NCI-H146 (cell line): ENCODE measurements at places on chromosomes 4 and X.
A peak's percentile ranks its signal among the peaks of the same experiment; 100 is the strongest.

GRCh38 chrX:19122641-19123009, 357 bp upstream of the ADGRG2 start:
- DNase-seq, result no peak

- DNase-seq, result no peak
Observed at GRCh38 chrX:79266702-79267101, 100.4 kb downstream of the ITM2A start.

GRCh38 chrX:79462458-79462857, 95.3 kb upstream of the ITM2A start:
- DNase-seq, result no peak

GRCh38 chrX:21973321-21974010, 33.0 kb downstream of the SMS start:
- no peak for DNase-seq

DNA sequence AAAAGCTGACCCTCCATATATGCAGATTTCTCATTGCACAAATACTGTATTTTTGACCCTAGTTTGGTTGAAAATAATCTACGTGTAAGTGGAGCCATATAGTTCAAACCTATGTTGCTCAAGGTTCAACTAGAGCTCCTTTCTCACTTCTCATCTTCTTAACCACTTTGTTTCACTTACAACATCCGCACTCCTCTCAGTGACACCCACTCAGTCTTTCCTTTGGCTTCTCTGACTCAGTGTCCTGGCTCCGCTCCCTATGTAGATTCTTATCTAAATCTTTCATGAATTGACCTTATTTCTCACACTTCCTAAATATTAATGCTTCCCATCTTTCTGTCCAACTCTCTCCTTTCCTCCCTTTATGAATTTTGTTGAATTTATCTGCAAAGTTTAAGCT, 32.9 kb upstream of the DKK2 start:
- DNase-seq, result no peak

DNA sequence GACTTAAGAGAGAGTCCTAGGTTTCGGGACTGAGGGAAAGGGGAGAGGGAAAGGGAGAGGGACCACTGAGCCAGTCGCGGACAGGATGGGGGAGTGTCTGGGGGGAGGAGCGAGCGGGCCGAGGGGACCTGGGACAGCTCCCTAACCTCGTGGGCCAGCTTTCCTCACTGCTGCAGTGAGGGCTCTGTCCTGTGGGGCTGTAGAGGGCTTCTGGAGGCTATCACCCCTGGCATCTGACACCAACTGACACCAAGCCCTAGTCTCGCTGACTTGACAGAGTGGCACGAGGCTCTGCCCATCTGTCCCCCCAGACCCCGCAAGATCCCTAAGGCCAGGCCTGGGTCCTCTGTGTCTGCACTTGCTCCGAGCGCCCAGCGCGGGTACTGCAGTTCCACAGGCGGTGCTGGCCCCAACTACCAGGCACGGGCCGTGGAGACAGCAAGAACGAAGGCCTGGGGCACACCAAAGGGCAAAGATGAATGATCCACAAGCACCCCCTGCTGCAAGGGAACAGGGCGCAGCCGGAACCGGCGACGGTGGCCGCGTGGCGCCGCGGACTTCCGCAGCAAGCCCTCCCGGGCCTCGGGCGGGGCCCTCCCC, 465 bp downstream of the HAUS7 start:
- DNase-seq, result peak; percentile 50

GRCh38 chrX:68175562-68175961, 257.7 kb downstream of the OPHN1 start:
- no peak for DNase-seq

- DNase-seq, result no peak
Observed at GRCh38 chr4:92421920-92422319, 118.2 kb downstream of the GRID2 start.

GRCh38 chr4:189035654-189036053, 896.4 kb downstream of the TRIML1 start:
- DNase-seq, result no peak

- DNase-seq, result peak; percentile 61
Observed at GRCh38 chr4:1721666-1722550, 587 bp downstream of the TACC3 start.

GRCh38 chr4:60187428-60187827, 1012.7 kb upstream of the ADGRL3 start:
- no peak for DNase-seq

- no peak for DNase-seq
Observed at GRCh38 chrX:149267878-149268813, 237.0 kb downstream of the IDS start.

- no peak for DNase-seq
Observed at GRCh38 chr4:123096038-123096437, 173.6 kb upstream of the NUDT6 start.

GRCh38 chr4:122099896-122100295, 52.2 kb upstream of the BLTP1 start:
- DNase-seq, result no peak

DNA sequence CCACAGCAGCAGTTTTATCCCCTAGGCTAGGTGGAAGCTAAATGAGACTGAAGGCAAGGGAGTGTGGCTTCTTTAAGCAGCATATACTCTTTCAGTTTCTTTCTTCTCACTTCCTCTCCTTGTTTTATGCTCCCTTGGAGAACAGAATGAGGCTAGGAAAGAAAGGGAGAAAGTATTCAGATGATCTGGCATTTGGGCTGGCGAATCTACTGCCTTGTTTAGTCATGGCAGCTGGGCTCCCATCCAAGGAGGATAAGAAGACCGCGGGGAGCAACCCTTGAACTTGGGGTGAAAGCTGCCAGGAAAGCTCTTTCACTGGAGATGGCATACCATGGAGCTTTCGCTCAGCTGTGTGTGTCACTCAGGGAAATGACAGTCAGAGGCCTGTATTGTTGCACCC, 72.1 kb downstream of the ARHGEF38 start:
- DNase-seq, result no peak

- no peak for DNase-seq
Observed at GRCh38 chrX:11130136-11130535, 19.0 kb downstream of the HCCS start.

DNA sequence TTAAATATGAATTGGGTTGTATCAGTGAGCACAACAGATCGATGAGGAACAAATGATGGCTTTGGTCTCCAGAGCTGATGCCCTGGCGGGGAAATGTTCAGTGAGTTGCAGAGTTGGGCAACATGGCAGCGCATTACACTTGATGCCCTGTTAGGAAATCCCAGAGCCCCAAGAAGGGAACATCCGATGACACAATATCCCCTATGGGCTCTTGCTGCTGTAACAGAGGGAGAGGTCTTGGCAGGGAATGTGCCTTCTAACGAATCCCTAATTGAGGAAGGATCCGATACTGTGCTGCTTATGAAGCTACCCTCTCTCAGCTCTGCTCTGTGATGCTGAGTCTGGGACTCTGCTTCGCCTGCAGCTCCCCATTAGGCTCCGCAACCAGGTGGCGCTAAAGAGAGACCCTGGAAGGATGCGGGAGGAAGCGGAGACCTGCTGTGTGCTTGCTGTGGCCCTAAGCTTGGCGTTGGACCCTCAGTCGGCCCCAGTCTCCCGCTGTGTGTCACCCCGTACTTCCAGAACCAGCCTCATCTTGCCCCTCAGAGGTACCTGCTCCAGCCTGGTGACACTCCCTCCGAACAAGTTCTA, 38.9 kb downstream of the PDHA1 start:
- DNase-seq, result peak; percentile 46

GRCh38 chrX:49106930-49107329, 16.6 kb downstream of the GPKOW start:
- DNase-seq, result no peak

DNA sequence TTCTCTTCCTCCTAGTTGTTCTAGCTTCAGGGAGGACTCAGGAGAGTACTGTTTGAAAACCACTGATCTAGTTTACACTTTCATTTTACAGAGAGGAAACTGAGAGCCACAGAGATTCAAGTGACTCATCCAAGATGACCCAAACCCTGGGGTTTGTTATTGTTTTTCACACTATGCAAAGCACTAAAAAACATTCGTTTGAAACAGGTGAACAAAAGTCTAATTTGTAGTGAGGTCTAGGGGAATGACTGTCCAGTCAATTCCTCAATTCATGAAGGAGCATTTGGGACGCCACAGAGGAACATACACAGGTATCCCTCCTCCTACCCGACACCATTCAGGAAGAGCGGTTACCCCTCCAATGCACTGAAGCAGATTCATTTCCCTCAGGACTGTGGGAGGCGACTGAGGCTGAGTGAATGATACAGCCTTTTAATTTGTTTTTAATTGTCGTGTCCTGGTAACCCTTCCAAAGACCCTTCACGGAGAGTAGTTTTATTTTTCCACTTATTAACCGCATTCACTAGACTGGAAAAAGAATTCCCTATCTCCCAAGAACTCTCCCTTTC, 30.3 kb downstream of the TLR10 start:
- no peak for DNase-seq

GRCh38 chr4:187612301-187612700, 383.3 kb upstream of the ZFP42 start:
- no peak for DNase-seq

GRCh38 chr4:721261-722168, 15.9 kb downstream of the PCGF3 start:
- no peak for DNase-seq

- DNase-seq, result no peak
Observed at GRCh38 chr4:24704149-24704548, 91.2 kb upstream of the SOD3 start.

DNA sequence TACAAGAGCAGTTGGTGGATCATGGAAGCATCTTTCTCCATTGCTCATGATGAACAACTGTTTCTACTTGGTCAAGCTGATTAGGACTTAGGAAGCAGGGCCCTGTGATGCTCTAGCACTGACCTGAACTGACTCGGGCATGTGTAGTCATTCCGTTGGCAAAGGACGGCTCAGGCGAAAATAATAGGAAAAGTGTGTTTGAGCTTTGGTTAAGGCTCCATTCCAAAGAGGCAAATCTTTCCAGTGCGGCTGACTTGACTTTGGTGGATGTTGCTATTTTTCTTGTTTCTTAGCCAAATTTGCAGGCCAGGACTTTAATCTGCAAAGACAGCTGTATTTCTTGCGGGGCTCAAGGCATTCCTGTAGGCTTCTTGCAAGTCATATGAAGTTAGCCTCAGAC, 39.5 kb downstream of the ZNF518B start:
- DNase-seq, result no peak

GRCh38 chr4:97411356-97411755, 731.9 kb downstream of the STPG2 start:
- no peak for DNase-seq

DNA sequence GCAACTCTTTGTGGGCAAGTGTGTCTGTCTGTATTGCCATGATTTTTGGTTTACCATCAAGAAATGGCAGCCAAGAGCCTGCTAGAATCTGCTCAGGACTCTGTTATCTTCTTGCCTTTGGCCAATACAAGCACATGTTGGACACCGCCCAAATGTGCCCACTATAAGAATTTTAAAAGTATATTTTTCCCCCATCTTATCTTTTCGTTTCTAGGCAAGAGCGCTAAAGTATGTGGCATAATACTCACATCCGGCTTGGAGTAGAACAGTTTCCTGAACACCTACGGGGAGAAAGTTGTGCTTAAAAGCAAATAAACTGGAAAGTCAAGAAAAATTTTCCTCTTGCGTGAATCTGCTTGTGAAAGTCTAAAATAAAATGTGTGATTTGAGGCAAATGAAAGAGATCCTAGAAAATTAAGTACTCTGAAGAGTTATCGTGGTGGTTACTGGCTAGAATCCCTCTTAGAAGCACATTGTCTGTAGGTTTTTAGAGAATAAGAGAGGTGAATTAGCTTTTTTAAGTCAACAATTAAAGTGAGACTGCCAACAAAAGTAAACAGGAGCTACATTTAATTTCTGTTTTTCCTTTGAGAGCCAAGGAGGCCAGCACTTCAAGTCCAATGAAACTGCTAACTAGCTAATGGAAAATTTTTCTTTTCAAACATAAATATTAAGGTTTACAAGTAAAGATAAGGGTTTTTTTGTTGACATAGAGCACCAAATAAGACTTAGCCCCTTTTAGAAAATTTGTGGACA, 220.2 kb downstream of the SOWAHB start:
- no peak for DNase-seq

- no peak for DNase-seq
Observed at GRCh38 chr4:8146157-8146556, 12.5 kb downstream of the ABLIM2 start.

DNA sequence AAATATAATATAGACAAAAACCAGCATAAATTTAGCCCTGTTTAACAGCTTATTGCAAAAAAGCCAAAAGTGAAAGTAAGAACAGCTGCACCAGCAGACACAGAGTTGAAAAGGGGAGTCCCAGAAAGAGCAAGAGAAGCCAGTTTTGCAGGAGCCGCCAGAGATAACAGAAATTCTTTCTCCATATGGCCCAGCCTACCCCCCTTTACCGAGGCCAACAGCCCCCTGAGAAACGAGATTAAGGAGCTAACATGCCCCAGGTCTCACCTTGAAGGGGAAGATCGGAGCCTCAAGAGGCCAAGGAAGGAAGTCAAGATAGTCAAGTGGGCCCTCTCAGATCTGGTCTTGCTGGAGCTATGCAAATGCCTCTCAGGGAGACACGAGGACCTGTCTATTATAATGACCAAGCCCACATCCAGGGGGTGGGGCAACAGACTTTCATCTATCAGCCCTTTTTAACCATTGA, 4.8 kb downstream of the ACOX3 start:
- no peak for DNase-seq

- DNase-seq, result no peak
Observed at GRCh38 chr4:67785528-67785927, 31.3 kb upstream of the GNRHR start.

- DNase-seq, result no peak
Observed at GRCh38 chrX:40772290-40772689, 36.9 kb upstream of the MED14 start.

- no peak for DNase-seq
Observed at GRCh38 chrX:102650903-102651241, 411 bp upstream of the GPRASP1 start.

DNA sequence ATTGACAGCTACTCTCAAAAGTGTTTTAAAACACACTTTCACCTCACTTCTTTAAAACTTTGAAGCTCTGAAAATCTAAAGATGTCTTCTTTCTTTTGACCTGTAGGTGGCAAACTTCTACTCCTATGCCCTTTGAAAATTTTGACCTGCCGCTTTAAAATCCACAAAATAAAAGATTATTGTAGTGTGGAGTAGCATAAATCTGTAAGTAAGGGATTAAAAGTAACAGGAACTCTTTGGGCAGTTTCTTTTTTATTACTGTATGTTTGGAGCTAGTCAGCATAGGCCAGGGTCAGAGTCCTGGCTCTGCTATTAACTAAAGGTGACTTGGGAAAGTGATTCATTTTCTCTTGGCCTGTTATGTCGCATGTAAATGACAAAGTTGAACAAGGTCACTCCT, 25.5 kb downstream of the BBS12 start:
- peak; percentile 1 for DNase-seq

- DNase-seq, result no peak
Observed at GRCh38 chrX:110188701-110189558, 129.0 kb downstream of the AMMECR1 start.

GRCh38 chr4:158768555-158769174, at the start of gene FNIP2:
TSS of gene FNIP2 (plus strand) at chr4:158769026. CDS start at chr4:158769213, 187 bp downstream.
- DNase-seq, result peak; percentile 78
